ENCODE measurements at places on chromosomes 2 and 18.

DNA sequence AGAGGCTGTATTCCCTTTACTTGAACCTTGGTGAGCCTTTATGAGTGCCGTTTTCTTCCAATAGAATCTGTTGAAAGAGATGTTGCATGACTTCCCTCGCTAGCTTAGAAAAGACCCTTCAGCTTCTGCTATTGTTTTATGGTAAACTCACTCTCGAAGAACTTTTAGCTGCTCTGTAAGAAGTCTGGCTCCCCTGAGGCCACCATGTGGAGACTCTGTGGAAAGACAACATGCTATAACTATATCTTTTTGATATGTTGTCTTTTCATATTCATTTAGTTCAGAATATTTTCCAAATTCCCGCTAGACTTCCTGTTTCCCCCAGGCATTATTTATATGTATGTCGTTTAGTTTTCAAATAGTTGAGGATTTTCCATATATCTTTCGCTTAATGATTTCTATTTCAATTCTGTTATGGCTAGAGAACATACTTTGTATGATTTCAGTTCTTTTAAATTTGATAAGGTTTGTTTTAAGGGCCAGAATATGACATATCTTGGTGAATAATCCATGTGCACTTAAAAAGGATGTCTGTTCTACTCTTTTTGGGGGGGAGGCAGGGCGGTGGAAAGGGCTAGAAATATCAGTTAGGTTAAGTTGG, 64.1 kb downstream of the PTPN4 start:
- peak; percentile 29 for DNase-seq

- no peak for DNase-seq
Observed at GRCh38 chr2:208654056-208654455, 247.5 kb downstream of the PTH2R start.

DNA sequence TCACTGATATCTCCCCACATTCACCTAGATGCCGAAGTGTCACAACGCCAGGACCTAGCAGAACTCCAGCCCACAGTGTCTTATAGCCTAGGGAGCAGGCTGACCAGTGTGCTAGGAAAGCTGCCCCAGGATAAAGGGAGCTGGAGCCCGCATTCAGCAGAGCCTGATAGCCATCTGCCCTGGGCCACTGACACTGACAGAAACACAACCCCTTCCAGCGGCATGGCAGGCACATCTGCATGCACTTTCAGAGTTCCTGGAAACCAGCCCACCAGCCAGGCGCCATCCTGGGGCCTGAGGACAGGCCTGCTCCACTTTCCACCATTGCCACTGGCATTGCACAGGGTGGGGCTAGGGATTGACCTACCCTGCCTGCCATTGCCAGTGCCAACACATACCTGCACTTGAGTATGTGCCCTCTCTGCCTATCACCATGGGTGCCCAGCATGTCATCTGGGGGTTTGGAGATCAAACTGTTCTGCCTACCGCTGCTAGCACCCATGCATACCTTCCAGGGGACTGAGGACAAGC, 290.1 kb upstream of the KLHL14 start:
- DNase-seq: no peak

- no peak for DNase-seq
Observed at GRCh38 chr2:241886840-241887447, 17.4 kb downstream of the RTP5 start.
